Stimulated activated CD8-positive, alpha-beta memory T cell treated with anti-CD3 and anti-CD28 coated beads, Interleukin-4, amount 100 ng/mL, for 1 hour (primary cell): ENCODE measurements at places on chromosomes 7 and 10.

DNA sequence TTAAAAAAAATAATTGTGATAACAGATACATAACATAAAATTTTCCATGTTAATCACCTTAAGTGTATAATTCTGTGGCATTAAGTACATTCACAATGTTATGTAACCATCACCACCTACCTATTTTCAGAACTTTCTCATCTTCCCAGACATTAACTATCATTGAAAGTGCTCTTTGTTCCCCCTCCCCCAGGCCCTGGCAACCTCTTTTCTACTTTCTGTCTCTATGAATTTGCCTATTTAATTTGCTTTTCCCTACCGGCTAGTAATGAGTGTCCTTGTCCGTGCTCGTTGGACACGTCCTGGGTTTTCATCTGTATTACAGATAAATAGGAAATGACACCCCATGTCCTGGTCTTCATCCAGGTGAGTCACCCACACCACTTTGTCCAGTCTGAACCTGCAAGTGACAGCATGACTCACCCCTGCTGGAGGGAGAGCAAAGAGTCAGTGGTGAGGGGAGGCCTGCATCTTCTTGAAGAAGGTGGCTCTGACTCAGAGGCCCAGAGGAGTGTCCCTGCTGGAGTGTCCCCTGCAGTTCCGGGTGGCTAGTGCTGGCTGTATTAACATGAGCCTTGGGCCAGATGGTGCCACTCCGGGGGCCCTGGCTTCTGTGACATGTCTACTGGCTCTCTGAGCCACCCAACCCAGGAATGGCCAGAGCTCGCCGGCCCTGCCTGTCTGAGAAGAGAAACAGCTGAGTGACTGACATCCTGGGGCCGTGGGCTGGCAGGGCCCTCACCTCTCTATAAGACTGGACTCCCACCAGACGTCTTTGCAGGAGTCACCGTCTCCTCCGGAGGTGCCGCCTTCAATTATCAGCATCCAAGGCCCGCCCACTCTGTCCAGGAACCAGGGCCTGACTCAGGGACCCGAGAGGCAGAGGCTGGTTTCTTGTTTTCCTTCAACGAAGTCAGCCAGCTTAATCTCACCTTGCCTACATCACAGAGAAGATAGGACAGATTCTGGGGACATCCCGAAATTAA lies 503.2 kb upstream of the MKI67 start:
- no peak for DNase-seq

DNA sequence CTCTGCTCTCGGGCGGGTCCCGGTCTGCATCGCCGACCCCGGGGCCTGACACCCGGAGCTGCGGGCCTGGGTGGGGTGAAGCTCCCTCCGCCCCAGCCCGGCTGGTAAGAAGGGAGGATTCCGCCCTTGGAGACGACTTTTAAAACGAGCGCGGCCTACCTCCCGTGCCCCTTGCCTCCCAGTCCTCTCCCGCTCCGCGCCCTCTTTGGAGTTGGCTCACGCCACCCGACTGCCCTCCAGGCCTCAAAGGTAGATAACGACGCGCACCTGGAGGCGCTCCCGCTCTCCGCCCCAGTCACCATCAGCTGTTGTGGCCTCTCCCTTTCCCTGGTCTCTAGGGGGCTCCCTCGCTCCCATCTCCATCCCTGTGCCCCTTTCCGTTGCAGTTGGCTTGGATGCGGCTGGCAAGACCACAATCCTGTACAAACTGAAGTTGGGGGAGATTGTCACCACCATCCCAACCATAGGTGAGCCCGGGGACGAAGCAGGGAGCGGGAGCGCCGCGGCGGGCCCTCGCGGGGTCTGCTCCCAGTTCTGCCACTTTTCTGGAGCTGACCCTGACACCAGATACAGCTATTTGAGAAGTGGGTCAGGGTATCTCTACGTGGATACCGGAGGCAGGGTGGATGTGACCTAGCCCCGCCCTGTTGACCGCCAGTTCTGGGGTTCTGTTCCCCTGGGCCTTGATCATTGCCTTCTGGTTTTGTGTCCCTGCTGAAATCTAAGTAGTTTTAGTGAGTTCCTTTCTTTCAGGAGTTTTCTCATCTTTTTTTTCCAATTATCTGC lies 679 bp downstream of the ARF5 start:
- no peak for DNase-seq

DNA sequence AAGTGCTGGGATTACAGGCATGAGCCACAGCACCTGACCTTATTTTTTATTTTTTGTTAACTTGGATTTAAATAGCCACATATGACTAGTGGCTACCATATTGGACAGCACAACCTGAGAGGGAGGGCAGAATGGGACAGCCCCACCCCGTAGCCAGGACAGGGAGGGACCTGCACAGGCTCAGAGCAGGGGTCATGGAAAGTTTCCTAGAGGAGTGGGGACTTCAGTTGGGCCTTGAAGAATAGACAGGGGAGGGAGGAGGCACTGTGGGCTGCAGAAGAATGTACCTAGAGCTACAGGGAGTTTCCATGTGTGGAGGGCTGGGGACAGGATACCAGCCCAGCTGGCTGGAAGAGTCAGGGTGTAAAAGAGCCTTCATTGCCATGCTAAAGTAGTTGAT lies 8.8 kb downstream of the TRIM8 start:
- no peak for DNase-seq

GRCh38 chr7:21044384-21044783 lies 257.7 kb upstream of the SP8 start:
- no peak for DNase-seq

DNA sequence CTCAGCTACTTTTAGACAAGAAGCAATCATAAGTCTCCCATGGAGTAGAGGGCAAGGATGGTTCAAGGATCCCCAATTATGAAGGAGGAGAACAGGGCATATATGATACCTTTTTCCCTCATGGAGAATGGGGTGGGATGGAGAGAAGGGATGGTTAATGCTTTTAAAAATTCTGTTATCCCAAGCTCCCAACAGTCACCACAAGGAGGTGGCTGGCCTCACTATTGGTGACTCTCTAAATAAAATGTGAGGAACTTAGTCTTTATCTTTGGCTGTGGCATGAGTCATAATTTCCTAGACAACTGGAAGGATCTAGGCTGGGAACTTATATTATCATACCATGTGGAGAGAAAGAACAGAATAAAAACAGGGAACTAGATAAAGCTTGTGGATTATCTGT lies 297.0 kb downstream of the PHTF2 start:
- no peak for DNase-seq

GRCh38 chr7:99784007-99784406 lies at the start of gene CYP3A4:
Gene CYP3A4 (minus strand): TSS chr7:99784184. CDS start chr7:99784081, 103 bp downstream.
- no peak for DNase-seq

DNA sequence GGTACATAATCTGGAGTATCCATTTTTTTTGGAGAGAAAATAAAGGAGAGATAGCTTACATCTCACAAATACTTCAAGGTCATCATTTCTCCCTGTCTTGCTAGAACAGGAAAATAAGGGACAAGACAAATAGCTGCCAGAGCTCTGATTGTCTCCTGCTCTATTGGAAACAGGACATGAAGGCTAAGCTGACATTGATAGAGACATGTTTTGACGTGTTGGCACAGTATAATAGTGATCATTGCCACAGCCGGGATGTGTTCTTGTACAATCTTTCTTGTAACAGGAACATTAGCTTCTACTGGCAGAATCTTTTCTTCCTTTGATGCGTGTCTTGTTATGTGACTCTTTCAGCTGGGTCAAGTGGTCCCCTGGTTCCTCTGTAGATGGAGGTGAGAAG lies 279.3 kb upstream of the MTPN start:
- no peak for DNase-seq

GRCh38 chr10:29063806-29064644 lies 224.8 kb upstream of the LYZL1 start:
- no peak for DNase-seq

DNA sequence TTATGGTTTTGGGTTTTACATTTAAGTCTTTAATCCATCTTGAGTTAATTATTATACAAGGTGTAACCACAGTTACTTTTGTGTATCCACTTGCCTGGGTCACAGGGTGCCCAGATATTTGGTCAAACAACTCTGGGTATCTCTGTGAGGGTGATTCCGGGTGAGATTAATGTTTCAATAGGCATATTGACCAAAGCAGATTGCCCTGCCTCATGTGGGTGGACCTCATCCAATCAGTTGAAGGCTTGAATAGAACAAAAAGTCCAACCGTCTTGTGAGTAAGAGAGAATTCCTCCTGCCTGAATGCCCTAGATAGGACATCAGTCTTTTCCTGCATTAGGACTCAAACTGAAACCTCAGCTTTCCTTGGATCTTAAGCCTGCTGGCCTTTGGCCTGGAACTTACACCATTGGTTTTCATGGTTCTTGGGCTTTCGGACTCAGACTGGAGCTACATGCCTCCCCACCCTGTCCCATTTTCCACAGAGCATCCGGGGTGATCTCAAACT lies 68.9 kb upstream of the ST8SIA6 start:
- DNase-seq = no peak

GRCh38 chr7:32379510-32380112 lies 110.6 kb downstream of the LSM5 start:
- no peak for DNase-seq

DNA sequence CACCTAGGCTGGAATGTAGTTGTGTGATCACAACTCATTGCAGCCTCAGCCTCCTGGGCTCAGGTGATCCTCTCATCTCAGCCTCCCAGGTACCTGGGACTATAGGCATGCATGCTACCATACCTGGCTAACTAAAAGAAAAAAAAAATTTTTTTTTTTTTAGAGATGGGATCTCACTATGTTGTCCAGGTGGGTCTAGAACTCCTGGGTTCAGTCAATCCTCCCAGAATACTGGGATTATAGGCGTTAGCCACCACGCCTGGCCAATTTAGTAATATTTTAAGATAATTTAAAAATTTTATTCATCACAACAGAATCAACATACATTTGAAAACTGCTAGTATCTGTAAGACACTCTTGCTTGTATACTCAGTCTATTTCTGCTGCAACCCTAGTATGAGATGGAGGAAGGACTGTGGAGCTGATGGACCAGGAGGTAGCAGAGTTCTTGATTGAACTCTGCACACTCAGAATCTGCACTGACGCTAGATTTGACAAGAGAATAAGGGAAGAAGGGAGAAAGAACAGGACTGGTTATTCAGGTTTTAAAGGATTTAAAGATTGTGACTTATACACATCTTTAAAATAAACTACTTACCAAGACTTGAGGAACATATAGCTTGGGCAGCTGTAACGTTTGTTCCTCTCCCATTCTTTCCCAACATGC lies 57.6 kb downstream of the VCL start:
- no peak for DNase-seq

DNA sequence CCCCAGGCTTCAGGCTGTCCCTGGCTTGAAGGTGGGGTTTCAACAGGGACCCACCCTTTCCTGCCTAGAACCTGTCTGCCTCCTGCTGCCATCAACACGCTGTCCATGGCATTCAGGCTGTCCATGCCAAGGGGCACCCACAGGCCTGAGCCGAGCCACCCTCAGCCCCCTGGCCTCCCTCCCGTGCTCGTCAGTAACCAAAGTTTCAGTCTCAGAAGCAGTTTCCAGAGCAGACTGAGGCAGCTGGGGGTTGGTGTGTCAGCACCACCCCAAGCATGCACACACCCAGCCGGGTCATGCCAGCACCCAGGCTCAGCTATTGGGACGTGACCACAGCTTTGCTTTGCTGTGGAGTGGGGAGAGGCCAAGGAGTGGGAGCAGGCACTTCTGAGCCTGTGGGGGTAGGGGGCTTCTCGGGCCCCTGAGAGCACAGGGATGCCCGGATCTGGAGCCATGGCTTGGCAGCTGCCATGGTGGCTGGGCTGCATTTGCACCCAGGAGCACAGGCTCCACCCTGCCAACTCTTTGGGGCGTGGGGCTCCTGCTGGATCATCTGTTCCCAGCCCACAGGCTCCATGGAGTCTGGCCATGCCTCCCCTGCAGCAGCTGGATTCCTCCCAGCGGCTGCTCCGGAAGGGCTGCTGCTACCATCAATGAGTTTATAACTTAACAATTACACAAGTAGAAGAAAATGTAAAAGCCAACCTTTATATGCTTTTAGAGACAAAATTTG lies 314.5 kb upstream of the SEMA3C start:
- no peak for DNase-seq

- DNase-seq = no peak
Observed at GRCh38 chr10:61973906-61974305, 72.4 kb downstream of the ARID5B start.

- DNase-seq = no peak
Observed at GRCh38 chr7:6170571-6171531, 101.6 kb downstream of the CYTH3 start.

- no peak for DNase-seq
Observed at GRCh38 chr7:88806280-88807037, 10.9 kb upstream of the TEX47 start.

- no peak for DNase-seq
Observed at GRCh38 chr10:132117636-132118190, 52.0 kb downstream of the JAKMIP3 start.

DNA sequence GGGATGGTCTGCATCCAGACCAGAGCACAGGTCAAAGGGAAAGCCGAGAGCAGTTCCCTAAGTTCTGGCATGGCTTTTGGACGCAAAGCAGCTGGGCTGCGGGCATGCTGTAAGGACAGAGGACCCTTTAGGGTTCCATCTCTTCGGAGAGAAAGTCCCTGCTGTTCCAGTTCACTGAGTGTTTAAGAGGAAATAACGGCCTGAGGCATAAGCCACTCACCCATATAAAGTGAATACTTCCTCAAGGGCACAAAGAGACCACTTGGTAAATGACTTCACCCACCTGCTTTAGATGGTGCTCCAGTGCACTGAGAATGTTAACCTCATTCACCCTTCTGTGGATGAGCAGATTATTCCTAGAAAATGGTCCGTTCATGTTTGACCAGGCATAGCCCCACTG lies 586.7 kb upstream of the GALNT17 start:
- DNase-seq = no peak

DNA sequence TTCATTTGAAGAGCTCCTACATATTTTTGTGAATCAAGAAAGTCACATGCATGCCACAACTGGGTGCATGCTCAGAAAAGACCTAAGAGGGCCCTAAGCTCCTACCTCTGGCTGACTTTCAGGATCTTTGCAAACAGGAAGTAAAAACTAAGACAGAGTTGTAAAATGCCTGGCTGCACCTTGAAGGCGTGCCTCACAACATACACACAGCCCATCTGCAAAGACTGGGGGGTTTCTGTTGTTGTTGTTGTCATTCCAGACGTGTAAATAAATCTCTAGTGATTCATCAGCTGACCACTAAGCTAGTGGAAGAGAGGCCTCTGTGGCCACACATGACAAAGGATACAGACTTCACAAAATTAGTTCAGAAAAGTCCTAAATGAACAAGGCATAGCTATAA lies 31.8 kb downstream of the SMURF1 start:
- DNase-seq = no peak

DNA sequence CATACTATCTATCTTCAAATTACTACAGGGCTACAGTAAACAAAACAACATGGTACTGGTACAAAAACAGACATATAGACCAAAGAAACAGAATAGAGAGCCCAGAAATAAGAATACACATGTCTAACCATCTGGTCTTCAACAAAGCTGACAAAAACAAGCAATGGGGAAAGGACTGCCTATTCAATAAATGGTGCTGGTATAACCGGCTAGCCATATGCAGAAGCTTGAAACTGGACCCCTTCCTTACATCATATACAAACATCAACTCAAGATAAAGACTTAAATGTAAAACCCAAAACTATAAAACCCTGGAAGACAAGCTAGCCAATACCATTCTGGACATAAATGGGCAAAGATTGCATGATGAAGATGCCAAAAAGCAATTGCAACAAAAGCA lies 1143.7 kb downstream of the DNAJB9 start:
- DNase-seq = no peak
